Testis (tissue), 5 donors: ENCODE measurements at places on chromosomes 1 and 21. TPM values are rescaled to one million over a fixed set of nuclear protein-coding genes. Genes with fewer than 3 reads are reported as not detected.
A peak's percentile ranks its signal among the peaks of the same experiment; 100 is the strongest.

DNA sequence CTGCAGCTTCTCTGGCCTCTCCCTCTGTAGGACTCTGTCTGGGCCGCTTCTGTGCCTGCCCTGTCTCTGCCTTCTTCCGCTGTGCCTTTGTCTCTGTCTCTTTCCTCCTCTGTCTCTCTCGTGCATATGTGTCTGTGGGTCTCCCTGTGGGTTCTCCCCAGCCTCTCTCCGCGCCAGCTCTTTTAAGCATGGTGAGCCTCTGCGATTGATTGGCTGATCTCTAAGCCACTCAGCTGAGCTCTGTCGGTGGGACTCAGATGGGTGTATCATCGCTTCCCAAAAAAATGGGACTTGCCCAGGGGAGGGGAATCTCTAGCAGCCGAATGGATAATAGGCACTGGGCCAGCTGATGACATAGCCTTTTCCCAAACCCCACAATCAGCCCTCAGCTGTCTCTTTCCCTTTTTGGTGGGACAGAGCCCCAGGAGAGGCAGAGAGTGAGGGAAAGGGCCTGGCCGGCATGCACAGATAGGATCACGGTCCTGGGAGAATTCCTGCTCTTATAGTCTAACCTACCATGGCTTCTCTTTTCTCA lies at the start of gene ADAMTS4:
TSS of gene ADAMTS4 (minus strand) at position 158 of the 535 bp plus-strand sequence. CDS start 427 bp downstream, outside the sequence.
- no peaks in the 10 kb centered on the region for H3K27me3 ChIP-seq
- peaks cover 63% of the 10 kb centered on the region for H3K4me1 ChIP-seq
- DNase-seq = peak; percentile 56
- H3K27ac ChIP-seq = peak within 1 kb of the TSS; percentile 100
- no peaks in the 10 kb centered on the region for H3K36me3 ChIP-seq
- no peak within 1 kb of the TSS for H3K4me3 ChIP-seq

DNA sequence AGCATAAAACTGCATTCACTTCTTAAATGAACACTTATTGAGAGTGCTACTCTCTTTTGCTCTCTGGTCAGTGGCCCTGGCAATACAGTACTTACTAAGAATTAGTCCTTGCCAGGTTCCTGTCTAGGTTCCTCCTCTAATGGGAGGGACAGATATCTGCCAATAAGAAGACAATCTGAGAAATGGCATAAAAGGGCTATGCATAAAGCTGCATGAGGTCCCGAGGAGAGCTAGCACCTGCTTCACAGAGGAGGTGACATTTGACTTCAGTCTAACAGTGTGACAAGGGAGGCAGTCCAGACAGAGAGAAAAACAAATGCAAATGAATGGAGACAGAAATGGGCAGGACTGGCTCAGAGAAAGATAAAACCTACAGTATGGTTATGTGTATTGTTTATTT lies 357.1 kb upstream of the SGIP1 start:
- H3K4me1 ChIP-seq = no peaks in the 10 kb centered on the region
- H3K4me3 ChIP-seq = no peak overlapping the region
- H3K36me3 ChIP-seq = no peaks in the 10 kb centered on the region
- no peaks in the 10 kb centered on the region for H3K27me3 ChIP-seq
- DNase-seq = no peak

DNA sequence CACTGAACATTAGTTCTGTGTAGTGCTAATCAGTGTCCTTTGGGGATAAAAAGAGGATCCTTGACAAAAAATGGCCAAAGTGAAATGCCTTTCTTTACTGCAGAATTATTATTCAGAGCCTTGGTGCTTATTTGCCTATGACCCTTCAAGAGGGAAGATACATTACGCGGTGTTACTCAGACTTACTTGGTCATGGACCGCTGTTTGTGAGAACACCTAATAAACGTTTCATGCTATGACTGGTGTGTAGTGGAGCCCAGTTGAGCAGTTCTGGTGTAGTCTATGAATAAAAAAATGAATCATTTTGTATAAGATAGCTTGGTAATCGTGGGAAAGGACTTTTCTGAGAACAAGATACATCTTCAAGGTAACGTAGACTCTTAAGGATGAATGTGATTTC lies 8.3 kb downstream of the NFYC start:
- no peak for DNase-seq
- H3K4me1 ChIP-seq = peaks cover 6% of the 10 kb centered on the region
- H3K27me3 ChIP-seq = no peaks in the 10 kb centered on the region
- H3K4me3 ChIP-seq = no peak overlapping the region
- no peak overlapping the region for H3K27ac ChIP-seq

- no peaks in the 10 kb centered on the region for H3K27me3 ChIP-seq
- H3K4me3 ChIP-seq = no peak overlapping the region
- H3K4me1 ChIP-seq = peaks cover 4% of the 10 kb centered on the region
- no peaks in the 10 kb centered on the region for H3K36me3 ChIP-seq
- H3K27ac ChIP-seq = no peak overlapping the region
These were observed 10.8 kb upstream of the IL10RB start for GRCh38 chr21:33255404-33255803.

GRCh38 chr1:41344708-41345159 lies 16.5 kb upstream of the FOXO6 start:
- no peaks in the 10 kb centered on the region for H3K36me3 ChIP-seq
- no peak for DNase-seq
- H3K4me1 ChIP-seq = no peaks in the 10 kb centered on the region
- no peak overlapping the region for H3K4me3 ChIP-seq
- no peaks in the 10 kb centered on the region for H3K27me3 ChIP-seq
- no peak overlapping the region for H3K27ac ChIP-seq

DNA sequence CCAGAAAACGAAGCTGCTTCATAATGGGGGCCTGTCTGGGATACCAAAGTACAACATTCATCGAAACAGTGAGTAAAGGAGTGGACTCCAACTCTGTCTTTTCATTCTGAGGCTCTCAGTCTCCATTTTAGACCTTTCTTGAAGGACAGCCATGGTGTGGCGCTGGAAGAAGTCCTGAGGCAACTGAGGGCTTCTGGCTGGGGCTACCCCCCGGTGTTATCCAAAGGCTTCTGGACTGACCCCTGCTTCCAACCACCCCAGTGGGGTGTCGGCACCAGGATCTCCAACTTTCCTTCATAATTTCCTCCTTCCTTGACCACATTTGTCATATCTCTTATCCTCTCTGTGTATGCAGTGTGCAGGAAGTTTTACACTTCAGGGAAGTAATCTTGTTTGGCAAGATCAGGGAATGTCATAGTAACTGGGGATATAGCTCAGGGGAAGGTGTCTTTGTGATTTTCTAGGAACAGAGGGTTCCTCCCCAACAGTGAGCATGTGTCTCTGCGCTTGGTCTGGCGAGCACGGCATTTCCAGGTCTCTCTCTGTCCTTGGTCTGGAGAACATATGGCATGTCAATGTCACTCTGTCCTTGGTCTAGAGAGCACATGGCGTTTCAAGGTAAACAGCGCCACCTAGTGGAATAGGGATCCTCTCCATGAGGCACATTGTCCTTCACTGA lies 19.4 kb upstream of the BSDC1 start:
- no peak overlapping the region for H3K4me3 ChIP-seq
- no peaks in the 10 kb centered on the region for H3K27me3 ChIP-seq
- no peaks in the 10 kb centered on the region for H3K4me1 ChIP-seq
- no peak overlapping the region for H3K27ac ChIP-seq
- H3K36me3 ChIP-seq = no peaks in the 10 kb centered on the region

VAV3 gene
- 11.3 TPM for total RNA-seq
